ENCODE measurements at places on chromosomes 2 and 18.

DNA sequence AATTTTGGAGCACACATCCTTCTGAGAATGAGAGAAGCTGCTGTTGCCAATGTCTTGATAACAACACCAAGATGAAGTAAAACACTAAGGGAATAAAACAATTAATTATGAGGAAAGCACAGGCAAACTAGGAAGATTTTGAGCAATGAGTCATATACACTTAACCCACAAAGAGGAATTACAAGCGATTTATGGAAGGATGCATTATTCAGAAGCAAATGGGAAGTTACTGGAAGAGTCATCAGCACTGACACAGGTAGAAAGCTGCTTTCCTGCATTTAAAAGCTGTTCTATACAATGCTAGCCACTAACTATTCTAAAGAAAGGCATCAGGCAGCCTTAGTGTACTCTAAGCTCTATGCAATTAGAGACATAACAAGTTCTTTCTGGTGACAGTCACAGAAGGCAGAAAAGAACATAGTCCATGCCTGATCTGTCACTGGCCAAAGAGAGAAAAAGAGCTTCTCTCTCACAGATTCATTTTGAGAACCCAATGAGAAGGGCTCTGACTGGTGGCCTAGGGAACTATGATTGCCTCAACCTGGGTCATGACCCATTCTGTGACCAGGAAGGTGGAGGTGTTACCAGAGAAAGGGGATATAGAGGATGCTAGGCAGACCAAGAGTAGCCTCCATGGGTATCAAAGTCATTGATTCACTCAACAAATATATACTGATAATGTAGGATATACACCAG, 45.4 kb downstream of the M1AP start:
- DNase-seq, result no peak

GRCh38 chr2:153105829-153106578, 372.6 kb downstream of the RPRM start:
- DNase-seq, result no peak

GRCh38 chr18:49628881-49629795, 67.3 kb downstream of the LIPG start:
- no peak for DNase-seq

GRCh38 chr2:105393373-105394055, 5.3 kb downstream of the FHL2 start:
- no peak for DNase-seq

DNA sequence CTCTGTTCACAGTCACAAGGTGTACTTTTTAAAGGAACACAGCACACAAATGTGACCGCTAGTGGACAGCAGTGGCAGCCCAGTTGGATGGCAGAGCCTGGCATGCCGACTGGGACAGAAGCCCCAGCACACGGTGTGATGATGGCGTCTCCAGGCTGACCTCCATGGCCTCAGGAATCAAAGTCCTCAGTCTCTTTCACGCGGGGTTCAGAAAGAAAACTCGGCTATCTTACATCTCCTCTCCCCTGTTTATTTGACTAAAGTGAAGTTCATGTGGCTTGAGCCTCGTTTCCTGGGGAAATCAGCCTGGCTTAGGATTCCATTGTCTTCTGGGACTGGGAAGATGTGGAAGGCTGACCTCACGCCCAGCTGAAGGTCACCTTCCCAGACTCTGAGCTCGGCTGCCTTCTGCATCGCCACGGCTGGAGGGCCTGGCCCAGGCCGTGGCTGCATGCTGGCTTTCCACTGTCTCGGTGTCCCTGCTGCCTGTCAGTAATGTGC, 56.1 kb downstream of the ASAP2 start:
- DNase-seq, result no peak

DNA sequence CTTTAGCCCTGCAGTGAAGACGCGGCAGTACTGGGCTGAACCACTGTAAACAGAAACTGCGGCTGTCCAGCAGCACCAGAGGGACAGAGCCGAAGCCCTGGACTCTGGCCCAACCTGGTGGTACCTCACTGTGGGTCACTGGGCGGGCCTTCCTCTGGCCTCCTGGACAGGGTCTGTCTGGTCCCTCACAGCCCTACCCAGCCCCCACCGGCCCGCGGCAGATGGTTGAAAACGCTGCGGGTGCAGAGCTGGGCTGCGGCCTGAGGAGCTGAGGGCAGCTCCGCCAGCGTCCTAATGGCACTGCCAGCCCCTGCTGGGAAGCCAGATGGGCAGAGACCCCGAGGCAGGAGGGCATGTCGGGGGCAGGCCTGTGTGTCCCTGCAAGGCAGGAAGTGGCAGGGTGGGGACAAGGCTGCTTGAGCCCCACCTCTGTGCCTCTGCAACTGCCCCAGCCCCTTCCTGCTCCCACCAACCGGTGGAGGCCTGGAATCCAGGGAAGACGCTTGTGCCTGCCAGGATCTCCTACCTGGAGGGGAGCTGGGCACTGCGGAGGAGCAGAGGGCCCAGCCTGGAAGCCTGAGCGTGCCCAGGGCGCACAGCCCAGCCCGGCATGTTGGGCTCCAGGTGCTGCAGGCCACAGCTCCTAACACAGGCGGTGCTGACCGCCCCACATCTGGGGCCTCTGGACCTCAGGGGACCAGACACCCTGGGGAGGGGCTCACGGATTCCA, 36.3 kb downstream of the HS6ST1 start:
- no peak for DNase-seq
